ENCODE measurements at places on chromosomes 7 and 10.

DNA sequence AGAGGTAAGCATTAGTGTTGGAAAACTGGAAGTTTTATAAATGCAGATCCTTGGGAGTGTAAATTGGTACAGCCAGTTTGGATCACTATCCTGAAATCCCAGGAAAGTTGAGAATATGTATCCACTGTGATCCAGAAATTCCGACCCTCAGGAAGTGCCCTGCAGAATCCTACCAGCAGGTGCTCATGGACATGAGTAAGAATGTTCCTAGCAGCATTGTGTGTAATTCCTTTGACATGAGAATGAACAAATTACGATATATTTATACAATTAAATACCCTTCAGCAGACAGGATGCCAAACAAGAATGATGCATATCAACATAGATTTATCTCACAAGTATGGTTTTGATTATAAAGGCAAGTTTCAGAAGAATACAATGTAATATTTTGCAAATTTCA, 181.6 kb downstream of the XPNPEP1 start:
- no peak for DNase-seq

- DNase-seq = no peak
These were observed 551.8 kb downstream of the SORCS3 start for GRCh38 chr10:105192861-105193260.

DNA sequence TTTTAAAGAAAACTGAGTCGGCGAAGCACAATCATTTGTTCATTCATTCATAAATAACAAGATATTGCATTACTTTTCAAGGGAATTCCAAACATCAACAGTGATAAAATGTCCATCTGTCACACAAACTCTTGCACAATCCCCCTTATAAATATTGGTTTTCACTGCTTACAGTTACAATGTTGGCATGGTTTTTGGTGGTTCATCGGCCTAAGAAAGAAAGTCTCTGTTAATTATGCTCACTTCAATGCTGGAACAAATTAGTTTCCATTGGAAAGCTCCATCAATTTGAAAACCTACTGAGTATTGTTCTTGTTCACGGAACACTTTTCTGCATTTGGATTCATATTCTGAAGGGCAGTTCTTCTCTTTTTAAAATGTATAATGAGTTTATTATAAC, 188.5 kb downstream of the JAZF1 start:
- peak; percentile 39 for DNase-seq

GRCh38 chr7:94423863-94424735, 29.4 kb downstream of the COL1A2 start:
- DNase-seq = no peak

DNA sequence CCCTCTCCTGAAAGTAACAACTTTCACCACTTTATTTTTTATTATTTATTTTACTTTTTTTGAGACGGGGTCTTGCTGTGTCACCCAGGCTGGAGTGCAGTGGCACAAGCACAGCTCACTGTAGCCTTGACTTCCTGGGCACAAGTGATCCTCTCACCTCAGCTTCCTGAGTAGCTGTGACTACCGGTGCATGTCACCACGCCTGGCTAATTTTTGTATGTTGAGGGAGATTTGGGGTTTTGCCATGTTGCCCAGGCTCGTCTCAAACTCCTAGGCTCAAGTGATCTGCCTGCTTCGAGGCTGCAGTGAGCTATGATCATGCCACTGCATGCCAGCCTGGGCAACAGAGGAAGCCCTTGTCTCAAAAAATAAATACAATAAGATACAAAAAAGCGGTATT, 14.9 kb upstream of the SLIT1 start:
- no peak for DNase-seq

DNA sequence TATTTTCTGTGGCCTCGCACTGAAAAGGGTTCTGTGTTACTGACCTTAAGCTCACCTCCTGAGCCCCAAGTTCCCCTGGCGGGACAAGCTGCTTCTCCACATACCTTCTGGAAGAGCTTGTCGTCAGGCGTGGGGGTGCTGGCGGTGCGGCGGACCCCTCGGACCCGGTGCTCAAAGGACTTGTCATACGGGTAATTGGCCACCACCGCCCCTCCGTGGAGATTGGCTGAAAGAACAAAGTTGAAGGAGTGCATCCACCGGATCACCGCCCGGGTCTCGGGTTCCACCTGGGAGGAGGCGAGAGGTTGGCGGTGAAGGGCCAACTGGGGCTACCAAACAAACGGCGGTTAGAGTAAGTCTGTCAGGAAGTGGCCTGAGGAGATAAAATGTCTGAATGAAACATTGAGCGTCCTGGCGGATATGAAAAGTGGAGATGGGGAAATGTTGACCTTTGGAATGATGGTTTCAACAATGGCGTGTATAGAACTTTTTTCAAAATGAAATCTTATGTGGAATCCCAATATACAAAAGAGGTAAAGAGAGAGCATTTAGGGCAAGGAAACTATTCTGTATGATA, 16.5 kb downstream of the CPN1 start:
- DNase-seq = no peak

DNA sequence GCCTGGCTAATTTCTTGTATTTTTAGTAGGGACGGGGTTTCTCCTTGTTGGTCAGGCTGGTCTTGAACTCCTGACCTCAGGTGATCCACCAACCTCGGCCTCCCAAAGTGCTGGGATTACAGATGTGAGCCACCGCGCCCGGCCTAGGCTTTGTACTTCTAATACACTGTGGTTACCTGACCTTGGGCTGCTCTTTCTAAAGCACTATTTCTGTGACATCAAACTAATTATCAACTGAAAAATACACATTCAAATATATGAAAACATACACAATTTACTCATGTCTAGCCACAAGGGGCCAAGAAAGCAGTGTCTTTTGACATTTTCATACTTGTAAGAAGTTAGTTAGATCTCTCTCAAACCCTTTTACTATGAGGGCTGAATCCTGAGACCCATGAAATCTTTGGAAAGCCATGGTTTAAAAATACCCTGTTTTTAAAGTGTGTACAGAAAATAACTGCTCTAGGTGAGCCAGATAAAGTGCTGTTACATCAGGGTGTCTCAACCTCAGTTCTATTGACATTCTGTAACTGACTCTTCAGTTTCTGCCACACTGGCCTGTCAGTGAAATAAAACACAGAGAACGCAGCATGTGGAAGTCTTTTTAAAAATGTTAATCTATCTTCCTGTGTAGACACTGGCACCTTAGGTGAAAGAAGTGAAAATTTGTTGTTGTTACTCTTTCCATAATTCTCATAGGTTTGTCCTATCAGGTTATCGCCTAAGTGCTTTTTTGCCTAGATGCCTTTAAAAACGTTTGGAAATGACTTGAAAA, 58.8 kb downstream of the CREM start:
- no peak for DNase-seq

DNA sequence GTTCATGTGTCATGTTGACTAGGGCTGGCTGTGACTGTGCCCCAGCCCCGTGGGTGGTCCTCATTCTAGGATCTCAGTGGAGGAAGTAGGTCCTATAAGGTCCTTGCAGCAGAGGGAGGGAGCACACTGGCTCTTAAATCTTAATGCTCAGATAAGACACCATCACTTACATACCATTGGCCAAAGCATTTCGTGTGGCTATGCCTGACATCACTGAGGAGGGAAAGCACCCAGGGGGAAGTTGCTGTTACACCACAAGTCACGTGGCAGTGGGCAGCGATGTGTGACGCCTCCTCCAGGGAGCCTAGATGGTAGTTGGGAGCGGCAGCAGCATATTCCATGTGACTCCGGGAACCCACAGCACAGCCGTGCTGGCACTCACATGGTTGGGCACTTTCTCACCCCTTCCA, 224.7 kb upstream of the SH2B2 start:
- DNase-seq = no peak

- no peak for DNase-seq
These were observed 648.3 kb downstream of the TNS3 start for GRCh38 chr7:46933596-46933995.

GRCh38 chr10:48545462-48546145, 59.3 kb downstream of the ARHGAP22 start:
- no peak for DNase-seq

All from tongue (tissue), 3 donors.